NCI-H2227 treated with DMSO at 0.1 percent for 48 hours (cell line): ENCODE measurements at places on chromosomes 12 and 14.

DNA sequence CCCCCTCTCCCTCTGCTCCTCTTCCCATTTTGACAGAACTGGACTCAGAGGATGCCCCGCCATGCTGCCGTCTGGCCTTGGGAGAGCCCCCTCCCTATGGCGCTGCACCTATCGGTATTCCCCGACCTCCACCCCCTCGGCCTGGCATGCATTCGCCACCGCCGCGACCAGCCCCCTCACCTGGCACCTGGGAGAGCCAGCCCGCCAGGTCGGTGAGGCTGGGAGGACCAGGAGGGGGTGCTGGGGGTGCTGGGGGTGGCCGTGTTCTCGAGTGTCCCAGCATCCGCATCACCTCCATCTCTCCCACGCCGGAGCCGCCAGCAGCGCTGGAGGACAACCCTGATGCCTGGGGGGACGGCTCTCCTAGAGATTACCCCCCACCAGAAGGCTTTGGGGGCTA, 1.5 kb downstream of the NFATC4 start:
- no peak for DNase-seq

GRCh38 chr12:111686574-111687105, 787 bp downstream of the ACAD10 start:
- DNase-seq, result no peak

GRCh38 chr12:76445462-76445861, 97.2 kb upstream of the BBS10 start:
- no peak for DNase-seq

DNA sequence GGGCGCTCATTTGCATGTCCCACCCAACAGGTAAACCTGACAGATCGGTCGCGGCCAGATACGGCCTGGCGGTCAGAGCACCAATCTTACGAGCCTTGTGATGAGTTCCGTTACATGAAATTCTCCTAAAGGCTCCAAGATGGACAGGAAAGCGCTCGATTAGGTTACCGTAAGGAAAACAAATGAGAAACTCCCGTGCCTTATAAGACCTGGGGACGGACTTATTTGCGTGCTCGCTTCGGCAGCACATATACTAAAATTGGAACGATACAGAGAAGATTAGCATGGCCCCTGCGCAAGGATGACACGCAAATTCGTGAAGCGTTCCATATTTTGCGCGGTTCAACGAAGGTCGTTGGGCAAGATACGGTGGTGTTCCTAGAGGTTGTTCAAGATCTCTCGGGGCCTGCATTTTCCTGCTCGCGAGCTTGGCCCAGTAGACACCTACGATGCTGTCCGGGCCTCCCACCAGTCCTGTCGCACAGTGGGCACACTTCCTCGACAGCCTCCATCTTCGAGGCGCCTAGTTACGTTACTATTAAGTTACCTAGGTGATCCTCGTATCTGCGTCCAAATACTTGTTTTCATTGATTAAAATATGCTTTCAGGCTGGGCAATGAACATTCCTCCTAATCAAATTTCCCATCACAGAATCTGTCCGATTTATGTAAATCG, at the start of gene RNU6-7:
Gene RNU6-7, plus strand, starts transcription at position 230 of the 675 bp plus-strand sequence.
- DNase-seq, result peak; percentile 78

GRCh38 chr12:32765906-32766305, 10.2 kb upstream of the YARS2 start:
- no peak for DNase-seq
